ENCODE measurements at places on chromosomes 16 and 17.

DNA sequence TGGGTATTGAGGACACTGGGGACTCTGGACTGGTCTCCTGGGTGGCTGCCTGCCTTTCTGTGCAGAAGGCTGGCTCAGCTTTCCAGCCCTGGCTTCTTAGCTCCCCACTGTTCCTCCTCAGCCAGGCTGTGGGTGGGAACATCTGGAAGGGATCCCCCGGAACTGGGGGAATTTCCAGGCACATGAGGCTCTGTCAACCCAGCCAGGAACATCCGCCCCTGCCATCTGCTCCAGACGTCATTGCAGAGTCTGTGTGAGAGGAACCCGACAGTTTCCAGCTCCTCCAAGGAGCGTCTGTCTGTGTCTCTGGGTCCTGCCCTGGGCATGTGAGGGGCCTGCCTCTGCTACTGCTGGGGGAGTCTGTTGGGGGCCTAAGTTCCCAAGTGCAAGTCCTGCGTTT, 36.2 kb upstream of the CRHR1 start:
- DNase-seq, result no peak

GRCh38 chr16:3068487-3068886, 3.0 kb downstream of the IL32 start:
- no peak for DNase-seq

GRCh38 chr16:49128740-49129139, 152.9 kb downstream of the CBLN1 start:
- DNase-seq, result no peak

DNA sequence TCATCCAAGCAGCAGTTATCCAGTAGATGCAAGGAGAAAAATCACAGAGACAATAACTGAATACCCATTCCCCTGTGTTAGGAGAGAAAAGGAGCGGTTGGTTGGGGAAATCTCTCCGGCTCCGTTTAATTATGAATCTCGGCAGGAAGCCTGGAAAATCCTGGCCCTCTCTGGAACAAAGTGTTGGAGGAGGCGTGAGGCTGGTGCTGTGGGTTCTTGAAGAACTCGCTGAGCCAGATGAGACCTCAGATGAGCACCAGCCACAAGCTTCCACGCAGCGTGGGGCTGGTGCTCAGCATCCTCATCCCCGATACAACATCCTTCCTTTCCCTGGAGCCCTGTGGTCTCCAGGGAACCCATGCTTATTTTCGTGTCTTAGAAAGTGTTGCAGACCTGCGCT, 39.7 kb downstream of the CACNG4 start:
- DNase-seq, result no peak

GRCh38 chr17:28684963-28685362, 23.0 kb downstream of the SUPT6H start:
- DNase-seq, result peak; percentile 67

DNA sequence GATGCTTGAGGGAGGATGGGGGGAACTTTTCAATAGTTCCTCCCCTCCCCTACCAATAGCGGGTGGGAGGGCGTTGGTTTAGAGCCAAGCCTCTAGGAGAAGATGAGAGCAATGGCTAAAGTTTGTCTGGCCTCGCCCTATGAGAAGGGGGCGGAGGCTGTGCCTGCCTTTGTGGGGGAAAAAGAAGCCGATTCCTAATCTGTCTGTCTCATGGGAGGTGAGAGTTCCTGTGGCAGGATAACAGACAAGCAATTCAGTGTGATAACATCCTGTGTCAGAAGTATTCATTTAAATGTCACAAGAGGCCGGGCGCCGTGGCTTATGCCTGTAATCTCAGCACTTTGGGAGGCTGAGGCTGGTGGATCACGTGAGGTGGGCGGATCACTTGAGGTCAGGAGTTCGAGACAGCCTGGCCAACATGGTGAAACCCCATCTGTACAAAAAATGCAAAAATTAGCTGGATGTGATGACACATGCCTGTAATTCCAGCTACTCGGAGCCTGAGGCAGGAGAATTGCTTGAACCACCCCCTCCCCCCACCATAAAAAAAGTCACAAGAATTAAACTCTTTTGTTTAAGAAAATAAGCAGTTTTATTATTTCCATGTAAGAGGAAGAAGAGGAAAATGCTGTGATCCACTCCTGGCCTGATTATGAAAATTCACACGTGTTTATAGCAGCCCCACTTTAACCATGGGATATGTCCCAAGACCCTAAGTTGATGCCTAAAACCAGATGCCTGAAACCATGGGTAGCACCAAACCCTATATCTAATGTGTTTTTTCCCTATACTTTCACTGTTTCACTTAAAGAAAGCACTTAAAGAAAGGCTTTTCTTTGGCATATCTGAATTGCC, 1.7 kb downstream of the SLFN5 start:
- no peak for DNase-seq

- no peak for DNase-seq
Measured at GRCh38 chr16:4494746-4495490, 18.7 kb downstream of the HMOX2 start.

DNA sequence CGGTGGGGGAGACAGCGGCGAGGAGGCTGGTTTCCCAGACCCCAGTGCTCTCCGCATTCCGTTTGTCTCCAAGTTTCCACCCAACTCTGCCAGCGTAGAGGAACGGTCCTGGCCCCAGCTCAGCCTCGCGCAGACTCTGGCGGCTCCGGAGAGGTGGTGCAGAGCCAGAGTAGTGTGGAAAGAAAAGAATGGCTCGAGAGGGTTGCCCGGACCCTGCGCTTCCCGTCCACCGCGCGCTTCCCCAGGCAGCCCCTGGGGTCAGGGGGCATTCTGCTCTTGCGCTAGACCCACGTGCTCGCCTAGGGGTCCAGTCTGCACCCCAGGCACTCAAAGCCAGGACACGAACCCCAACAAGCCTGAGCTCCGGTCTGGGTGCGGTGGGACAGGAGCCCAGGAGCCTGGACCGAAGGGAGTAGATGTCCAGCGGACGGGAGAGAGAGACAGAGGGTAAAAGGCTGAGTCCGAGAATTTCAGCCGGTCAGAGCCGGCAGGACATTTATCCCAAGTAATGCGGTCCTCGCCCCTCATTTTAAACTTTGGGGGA, 3.8 kb downstream of the PMP22 start:
- peak; percentile 41 for DNase-seq

Measured in NCI-H526 (cell line).